ENCODE measurements at places on chromosomes 5 and 9.

- DNase-seq, result peak; percentile 14
These were observed 683 bp downstream of the OSMR start for GRCh38 chr5:38846379-38847011.

- no peak for DNase-seq
These were observed 10.1 kb upstream of the THG1L start for GRCh38 chr5:157721159-157721558.

DNA sequence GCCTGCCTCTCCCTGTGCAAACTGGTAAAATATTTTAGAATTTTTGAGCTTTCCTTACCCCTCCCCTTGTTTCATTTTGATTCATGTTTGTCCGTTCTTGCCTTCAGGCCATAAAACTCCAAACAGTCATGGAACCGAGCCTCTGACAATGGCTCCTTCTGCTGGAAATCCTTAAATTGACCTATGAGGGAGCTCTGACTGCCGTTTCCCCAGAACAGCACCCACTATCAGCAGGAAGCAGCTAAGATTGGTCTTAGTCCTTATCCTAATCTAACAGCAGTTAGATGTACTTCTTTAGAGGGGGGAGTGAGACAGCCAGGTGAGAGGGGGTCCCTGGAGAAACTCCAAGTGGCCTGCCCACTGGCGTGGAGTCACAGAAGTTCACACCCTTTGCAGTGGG, 106.7 kb downstream of the FAM174A start:
- no peak for DNase-seq

DNA sequence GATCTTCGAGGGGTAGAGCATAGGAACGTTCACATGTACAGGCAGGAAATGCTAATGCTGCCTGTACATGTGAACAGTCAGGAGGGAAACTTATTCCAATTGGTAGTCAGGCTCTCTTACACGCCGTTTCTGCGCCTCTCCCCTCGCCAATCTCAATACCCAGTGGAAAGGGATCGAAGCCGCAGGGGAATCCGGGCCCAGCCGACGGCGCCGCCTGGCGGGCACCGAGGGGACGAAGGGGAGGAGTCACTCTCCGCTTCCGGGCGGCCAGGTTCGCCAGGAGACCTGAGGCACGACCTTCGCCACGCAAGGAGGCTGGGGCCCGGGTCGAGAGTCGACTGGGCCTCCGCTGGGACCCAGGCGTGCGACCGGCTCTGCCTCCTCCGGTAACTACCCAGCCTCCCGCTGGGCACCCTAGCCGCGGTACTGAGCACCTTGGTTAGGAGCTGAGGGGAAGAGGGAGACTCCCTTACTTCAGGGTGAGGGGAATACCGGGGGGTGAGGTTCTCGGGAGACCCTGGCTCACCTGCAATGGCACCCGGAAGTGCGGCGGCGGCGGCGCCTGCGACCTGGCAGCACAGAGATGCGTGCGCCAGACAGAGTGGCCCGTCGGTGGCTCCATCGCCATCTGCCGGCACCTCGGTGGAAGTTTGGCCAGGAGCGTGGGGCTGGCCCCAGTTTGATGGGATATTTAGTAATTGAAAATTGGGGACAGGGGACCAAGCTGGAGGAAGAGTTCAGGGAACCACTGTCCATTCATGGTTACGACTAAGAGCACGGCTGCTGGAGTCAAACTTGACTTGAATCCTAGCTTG, at the start of gene PIGO:
TSS of gene PIGO (minus strand) at position 557 of the 815 bp plus-strand sequence. CDS start 1,026 bp downstream, outside the sequence.
- peak; percentile 88 for DNase-seq

DNA sequence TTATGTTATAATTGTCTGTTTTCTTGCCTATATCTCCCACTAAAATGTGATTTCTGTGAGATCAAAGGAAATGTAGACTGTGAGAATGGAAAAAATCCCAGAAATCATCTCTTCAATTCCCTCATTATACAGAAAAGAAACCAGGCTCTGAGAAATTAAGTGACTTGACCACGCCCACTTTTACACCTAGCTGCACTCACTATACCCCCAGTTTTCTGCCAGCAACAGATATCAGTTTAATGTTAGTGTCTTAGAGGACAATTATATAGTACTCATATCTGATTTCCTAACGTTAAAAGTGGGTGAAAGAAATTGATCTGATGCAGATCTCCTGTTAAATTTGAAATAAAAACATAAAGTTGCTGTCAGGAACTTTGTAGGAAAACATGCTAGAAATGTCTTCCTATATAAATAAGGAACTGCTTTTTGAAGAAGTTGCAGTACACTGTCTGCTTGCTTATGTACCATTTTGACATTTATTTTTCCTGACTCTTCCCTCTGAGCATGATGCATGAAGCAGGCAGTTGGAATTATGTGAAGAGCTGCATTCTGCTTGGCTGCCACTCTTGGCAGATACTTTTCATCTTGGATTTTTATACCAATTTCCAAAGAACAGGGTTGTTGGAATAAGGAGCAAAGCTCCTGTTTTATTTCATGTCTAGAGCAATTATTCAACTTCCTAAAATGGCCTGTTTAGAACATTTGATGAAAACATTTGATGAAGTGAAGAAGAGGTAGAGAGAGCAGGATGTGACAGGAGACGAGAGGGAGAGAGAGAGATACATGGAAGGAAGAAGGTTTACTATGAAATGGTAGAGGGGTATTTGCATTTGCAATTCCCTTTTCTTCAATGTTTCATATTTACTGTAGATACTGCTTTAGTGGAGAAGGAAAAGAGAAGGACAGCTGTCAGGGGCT, 57.3 kb upstream of the RICTOR start:
- no peak for DNase-seq

DNA sequence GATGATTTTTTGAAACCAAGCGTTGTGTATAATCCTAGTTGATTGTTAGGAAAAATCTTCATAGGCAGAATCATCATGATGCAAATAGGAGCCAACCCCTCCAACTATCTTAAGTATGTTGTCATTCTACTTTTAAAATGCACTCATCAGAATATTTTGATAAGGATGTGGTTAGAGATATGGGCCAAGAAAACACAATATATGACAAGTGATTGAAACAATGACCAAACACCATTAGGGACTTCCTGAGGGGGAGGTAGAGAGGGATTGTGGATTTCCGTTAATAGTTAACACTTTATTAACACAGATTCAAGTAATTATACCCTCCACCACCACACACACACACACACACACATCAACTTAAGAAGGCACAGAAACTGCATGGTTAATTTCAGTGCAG, 143.3 kb downstream of the ARSB start:
- DNase-seq, result no peak

GRCh38 chr9:134568116-134568515, 73.5 kb upstream of the COL5A1 start:
- no peak for DNase-seq

DNA sequence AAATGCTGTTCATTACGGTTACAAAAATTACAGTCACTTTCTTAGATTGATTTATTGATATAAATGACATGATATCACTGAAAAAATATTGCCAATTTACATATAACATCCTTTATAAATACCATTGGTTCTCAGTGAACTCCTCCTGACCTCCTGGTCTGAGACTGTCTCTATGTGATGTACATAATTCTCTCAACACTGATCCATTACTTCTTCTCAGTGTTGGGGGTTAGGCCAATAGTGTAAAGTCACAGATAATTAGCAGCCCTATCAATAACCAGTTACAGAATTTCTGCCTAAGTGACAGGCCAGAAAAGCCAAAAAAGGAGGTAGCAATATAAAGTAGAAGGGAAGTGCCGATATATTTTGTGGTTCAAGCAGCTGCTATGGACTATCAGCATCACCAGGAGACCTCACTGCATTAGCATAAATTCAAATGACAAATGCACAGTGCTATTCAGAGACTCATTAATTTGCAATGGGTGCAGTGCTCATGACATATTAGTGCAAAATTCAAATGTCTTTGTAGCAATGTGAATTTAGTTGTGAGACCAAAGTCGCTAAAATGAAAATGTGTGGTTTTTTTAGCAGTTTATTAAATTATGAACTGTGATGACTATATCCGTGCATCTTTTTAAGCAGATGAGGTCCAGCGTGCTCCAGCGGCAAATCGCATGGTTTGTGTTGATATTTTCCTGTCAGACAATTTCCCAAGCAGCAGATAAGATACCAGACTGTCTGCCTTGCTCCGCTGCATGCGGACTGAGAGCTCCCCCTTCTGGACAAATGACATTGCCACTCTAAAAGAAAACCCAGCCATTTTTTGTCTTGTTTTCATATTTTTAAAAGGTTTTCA, 144.6 kb downstream of the CETN3 start:
- DNase-seq, result peak; percentile 56

GRCh38 chr5:96081276-96081858, 119.7 kb upstream of the ELL2 start:
- no peak for DNase-seq
